ENCODE measurements at places on chromosomes 5 and 9.
A peak's percentile ranks its signal among the peaks of the same experiment; 100 is the strongest.

DNA sequence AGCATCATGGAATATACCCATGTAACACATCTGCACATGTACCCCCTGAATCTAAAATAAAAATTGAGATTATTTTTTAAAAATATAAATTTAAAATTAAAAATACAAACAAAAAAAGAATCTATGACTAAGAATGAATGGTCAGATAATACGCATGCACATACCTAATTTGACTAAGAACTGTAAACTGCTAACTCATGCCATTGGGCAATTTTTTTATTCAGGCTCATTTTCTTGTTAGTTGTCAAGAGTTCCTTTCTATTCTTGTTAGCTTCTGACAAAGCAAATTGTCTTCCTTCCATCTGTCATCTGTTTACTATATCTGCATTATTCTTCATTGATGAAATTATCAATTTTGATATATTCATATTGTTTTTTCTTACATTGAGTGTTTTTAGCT is 69.5 kb upstream of the HAND1 start:
- DNase-seq: no peak

GRCh38 chr9:105535920-105536668 is 21.8 kb upstream of the FKTN start:
- DNase-seq: no peak

GRCh38 chr9:84754461-84754860 is 84.9 kb downstream of the NTRK2 start:
- no peak for DNase-seq

DNA sequence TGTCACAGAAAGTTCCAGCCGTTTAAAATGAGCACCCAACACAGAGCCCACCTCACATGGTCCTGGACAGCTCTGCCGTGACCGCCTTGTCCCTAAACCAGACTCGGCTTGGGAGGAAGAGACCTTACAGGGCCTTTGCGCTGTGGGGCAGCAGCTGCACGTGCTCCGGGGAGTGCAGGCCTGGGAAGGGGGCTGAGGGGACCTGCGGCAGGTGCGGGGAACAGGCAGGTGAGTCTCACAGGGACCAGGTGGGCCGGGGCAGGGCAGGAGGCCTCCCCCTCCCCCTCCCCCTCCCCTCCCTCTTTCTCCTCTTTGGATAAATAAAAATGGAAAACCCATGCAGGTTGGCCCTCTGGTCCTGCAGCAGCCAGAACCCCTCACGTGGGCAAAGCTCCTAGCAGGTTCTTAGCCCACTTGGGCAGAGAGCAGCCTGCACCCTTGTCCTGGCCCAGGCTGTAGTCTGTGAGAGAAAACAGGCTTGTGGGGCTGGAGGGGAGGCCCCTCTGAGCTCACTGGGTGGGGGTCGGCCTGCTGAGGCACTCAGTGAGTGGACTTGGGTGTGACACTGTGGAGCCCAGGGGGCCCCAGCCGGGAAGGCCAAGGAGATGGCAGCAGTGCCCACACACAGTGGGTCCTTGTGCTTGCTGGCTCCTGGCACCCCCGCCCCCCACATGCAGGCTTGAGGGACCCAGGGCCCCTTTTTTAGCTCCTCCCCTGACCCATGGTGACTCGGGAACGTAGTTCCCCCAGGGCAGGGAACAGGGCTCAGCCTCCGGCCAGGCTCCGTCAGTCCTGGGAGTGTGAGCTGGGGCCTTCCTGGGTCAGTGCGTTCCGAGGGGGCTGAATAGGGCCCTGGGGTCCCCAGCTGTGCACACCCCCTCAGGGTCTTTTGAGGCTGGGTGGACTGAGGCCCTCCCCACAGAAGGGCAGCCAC is 40.0 kb upstream of the CACNA1B start:
- no peak for DNase-seq

DNA sequence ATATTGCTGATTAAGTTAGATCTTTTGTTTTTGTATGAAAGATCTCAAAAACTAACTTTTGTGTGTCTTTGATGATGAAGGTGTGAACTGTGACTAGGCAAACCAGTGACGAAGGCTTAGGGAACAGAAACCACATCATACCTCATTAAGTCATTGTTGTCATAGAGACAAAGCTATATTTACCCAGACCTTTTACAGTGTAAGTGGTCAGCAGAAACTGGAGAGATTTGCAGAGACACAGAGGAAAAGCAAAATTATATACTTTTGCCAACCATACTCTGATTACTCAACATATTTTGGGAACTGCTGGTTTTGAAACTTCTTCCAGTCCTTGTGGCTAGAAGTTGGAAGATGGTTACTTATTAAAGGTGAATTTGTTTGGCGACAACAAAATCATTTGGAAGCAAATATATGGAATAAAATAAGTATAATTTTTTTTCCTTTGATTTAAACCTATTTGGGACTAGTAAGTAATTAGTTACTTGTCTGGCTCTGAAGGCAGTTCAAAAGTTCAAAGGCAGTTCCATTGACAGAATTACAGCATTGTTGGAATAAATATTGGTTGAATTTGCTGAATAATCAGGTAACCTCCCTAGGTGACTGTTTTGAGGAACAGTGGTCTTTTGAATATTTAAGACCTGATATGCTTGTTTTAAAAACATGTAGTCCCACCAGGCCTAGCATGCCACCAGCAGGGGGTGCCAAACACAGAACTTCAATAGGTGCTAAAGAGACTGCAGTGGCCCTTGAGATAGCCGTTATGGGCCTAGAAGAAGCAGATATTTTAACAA is 103.8 kb downstream of the RPS23 start:
- DNase-seq: peak; percentile 12

- DNase-seq: no peak
Observed at GRCh38 chr5:119358530-119358900, 2.7 kb downstream of the TNFAIP8 start.

Data from stimulated activated CD8-positive, alpha-beta memory T cell treated with anti-CD3 and anti-CD28 coated beads, Interleukin-2, amount 100 ng/mL, for 1 hour (primary cell).